ENCODE measurements at places on chromosomes 4 and X.

- no peak for DNase-seq
Measured at GRCh38 chr4:1492651-1493539, 86.7 kb upstream of the NKX1-1 start.

GRCh38 chrX:105894721-105895120, 72.4 kb downstream of the NRK start:
- DNase-seq, result no peak

DNA sequence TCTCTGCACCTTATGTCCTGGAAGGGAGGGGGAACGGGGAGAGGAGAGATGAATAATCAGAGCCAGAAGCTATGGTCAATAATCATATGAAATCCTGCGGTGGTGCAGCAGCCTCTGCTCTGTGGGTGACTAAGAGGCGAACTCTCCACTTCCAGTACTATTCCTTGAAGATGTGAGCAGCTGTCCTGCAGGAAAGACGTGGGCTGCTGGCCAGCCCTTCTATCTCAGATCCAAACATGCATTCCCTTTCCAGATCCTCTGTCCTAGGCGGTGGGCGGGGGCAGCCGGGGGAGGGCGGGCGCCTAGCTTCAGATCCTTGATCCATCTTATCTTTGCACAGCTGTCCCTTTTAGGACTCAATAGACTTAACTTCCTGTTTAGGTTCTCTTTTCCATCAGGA, 34.5 kb downstream of the SPINK2 start:
- no peak for DNase-seq

DNA sequence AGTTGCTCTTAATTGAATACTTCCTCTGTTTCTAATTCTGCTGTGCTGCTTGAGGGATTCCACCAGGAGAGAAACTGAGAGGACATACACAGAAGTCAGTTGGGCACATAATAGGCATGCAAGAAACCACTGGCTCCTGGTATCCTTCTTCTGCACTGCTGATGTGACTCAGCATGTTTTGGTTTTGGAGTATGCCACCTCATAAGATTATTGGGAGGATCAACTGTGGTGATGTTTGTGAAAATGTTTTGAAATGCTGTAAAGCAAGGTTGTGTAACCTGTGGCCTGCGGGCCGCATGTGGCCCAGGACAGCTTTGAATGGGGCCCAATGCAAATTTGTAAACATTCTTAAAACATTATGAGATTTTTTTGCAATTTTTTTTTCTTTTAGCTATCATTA, 119.6 kb downstream of the GATB start:
- DNase-seq, result no peak

DNA sequence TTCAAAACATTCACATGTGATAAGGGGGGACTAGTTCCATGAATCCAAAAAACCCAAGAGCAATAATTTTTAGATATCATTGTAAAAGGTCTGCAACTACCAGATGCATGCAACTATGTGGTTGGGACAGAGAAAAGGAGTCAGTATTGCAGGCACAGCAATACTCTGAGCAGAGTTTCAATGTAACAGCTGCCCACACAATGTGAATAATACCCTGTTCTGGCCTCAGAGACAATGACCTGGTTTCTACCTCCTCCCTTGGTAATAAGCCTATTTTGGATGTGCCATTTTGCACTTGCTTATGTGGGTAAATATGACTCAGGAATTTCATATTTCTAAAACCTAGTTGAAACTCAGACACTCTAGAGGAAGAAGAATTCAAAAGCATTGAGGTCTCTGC, 194.8 kb upstream of the RASGEF1B start:
- DNase-seq, result no peak

DNA sequence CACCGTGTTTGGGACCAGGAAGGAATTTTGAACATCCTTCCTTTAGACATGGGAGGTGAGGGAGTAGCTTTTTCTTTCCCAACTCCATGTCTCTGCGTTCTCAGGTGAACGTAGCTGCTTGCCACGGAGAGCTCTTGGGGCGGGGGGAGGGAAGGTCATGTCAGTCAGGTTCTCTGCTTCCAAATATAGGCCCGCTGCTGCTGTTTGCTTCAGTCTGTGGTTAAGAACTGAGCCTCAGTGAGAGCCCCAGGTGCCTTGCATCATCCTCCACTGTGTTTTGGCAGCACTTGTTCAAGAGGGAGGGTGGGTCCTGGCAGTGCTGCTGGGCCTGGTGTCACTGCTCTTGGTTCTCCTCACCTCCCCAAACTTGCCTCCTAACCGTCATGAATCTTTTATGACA, 46.5 kb downstream of the HADH start:
- DNase-seq, result no peak

DNA sequence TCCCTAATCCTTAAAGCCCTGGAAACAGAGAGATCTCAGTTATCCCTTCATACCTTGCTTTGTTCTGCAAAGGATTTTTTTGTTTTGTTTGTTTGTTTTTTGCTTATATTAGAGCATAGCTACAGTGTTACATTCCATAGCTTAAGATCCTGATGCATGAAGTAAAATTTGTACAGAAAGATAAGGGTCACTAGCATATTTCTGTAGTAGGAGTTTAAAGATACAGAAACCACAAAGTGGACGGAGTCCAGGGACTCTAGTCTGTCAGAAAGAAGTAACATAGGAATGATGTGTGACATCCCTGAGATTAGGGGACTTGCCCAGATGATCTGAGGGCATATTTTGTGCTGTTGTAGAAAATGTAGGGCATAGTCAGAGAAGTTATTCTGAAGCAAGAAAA, 151.9 kb upstream of the PLAC1 start:
- no peak for DNase-seq

GRCh38 chr4:91089178-91089577, 962.0 kb downstream of the CCSER1 start:
- DNase-seq, result no peak

Measured in pons (tissue), 1 donor.